ENCODE measurements at places on chromosomes 4 and X. TPM values are rescaled to one million over a fixed set of nuclear protein-coding genes. Genes with fewer than 3 reads are reported as not detected.
A peak's percentile ranks its signal among the peaks of the same experiment; 100 is the strongest.

The FAAH2 gene
- total RNA-seq = 12.1 TPM

DNA sequence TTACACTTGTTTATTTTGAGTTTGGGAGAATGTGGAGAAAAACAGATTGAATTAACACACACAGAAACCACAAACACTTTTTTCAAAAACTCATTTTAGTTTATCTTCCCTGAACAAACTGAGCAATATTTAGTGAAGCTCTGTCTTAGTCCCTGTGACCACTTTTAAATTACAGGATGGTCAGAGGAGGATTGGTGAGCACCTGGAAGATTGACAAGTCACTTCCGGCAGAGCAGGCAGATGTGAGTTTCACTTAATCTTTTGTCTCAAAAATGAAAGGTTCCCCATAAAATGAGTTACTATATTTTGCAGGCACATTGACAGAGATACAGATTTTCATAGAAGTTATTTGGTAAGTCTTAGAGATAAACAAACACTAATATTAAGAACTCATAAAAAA, 970.1 kb downstream of the ADGRL3 start:
- no peaks in the 10 kb centered on the region for H3K36me3 ChIP-seq
- H3K4me3 ChIP-seq = no peak overlapping the region
- H3K4me1 ChIP-seq = no peaks in the 10 kb centered on the region
- no peaks in the 10 kb centered on the region for H3K27me3 ChIP-seq
- DNase-seq = no peak

The MAGEA4 gene
- not detected for total RNA-seq

The CPZ gene
- total RNA-seq = not detected

- H3K27ac ChIP-seq = no peak overlapping the region
- no peaks in the 10 kb centered on the region for H3K27me3 ChIP-seq
- no peaks in the 10 kb centered on the region for H3K36me3 ChIP-seq
- no peak for DNase-seq
- no peaks in the 10 kb centered on the region for H3K4me1 ChIP-seq
These were observed 435.6 kb downstream of the GPM6A start for GRCh38 chr4:175376287-175376977.

DNA sequence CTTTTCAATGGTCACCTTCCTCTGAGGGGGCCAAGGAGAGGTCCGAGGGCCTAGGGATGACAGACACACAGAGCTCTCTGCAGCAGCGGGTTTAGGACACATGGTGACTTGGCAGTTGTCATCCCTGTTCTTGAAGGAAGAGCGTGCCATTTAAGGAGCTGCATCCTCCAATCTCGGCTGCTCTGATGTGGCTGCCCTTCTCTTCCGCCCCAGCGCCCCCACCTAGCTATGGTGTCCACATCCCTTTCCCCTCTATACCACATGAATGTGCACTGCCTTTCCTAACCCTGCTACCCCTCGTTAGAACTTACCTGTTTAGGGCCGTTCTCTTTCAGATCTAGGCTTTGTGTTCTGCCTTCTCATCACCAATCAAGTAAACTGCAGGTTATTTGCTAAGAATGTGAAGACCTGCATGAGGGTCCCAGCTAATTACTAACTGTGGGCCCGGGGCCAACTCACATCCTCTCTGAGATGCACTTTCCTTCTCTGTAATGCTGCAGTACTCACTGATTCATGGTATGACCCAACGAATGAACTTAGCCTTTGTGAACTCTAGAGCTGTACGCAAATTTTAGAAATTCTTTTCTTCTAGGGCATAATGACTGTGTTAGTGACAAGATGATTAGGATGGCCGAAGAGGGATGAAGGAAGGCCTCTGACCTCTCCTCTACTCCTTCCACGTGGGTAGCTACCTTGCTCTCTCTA, 38.2 kb downstream of the CHST7 start:
- H3K4me1 ChIP-seq = peaks cover 35% of the 10 kb centered on the region
- DNase-seq = peak; percentile 51
- H3K4me3 ChIP-seq = peak overlapping the region; percentile 28

DNA sequence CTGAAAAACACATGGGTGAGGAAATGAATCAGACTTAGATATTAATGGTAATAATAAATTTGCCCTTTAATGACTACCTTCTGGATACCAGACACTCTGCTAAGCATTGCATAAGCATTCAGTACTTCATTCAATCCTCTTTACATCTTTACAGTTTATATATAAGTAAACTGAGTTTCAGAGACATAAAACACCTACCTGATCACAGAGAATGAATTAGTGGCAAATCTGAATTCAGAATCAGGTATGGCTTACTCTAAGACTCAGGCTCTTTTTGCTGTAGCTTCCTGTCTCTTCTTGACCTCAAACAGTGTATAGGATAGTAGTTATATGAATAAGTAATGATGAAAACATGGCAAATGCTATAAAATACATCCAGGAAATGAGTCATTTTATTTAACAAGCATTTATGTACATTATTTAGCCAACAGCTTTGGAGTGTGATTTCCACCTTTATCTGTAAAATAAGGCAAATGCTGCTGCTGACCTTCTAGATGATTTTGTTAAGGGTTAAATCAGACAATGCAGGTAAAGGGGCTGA, 83.9 kb downstream of the VEGFC start:
- H3K4me3 ChIP-seq = no peak overlapping the region
- H3K36me3 ChIP-seq = no peaks in the 10 kb centered on the region
- no peaks in the 10 kb centered on the region for H3K27me3 ChIP-seq
- DNase-seq = no peak
- H3K4me1 ChIP-seq = no peaks in the 10 kb centered on the region

- H3K36me3 ChIP-seq = peaks cover 6% of the 10 kb centered on the region
- no peak for DNase-seq
- H3K27me3 ChIP-seq = no peaks in the 10 kb centered on the region
- H3K4me3 ChIP-seq = no peak overlapping the region
- H3K27ac ChIP-seq = no peak overlapping the region
- H3K4me1 ChIP-seq = peaks cover 13% of the 10 kb centered on the region
These were observed 8.1 kb downstream of the LAMTOR3 start for GRCh38 chr4:99886146-99886545.

DNA sequence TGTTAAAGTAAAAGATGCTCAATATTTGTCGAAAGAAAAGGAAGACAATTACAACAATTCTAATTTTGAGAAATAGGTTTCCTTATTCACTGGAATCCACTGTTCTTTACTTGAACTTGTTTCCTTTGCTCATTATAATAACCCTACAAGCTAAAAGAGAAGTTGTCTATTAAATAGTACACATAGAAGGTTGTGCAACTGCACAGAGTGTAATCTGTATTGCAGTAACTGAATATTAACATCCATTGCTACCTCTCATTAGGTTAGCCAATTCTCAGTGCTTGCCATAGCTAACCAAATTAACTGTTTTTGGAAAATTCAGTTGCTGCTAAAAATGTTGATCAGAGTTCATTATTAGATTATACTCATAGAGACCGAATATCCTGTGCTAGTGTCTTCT, 120.0 kb downstream of the PDLIM5 start:
- H3K4me3 ChIP-seq = no peak overlapping the region
- no peaks in the 10 kb centered on the region for H3K27me3 ChIP-seq
- H3K4me1 ChIP-seq = peaks cover 4% of the 10 kb centered on the region
- H3K27ac ChIP-seq = no peak overlapping the region
- H3K36me3 ChIP-seq = peaks cover 8% of the 10 kb centered on the region
- no peak for DNase-seq

The HTN1 gene
- not detected for total RNA-seq

- H3K27ac ChIP-seq = no peak overlapping the region
- DNase-seq = no peak
- no peak overlapping the region for H3K4me3 ChIP-seq
- peaks cover 16% of the 10 kb centered on the region for H3K27me3 ChIP-seq
- H3K36me3 ChIP-seq = no peaks in the 10 kb centered on the region
These were observed 105.3 kb upstream of the TMEM150C start for GRCh38 chr4:82666970-82667665.

GRCh38 chr4:177401658-177402273, 40.5 kb downstream of the AGA start:
- H3K27me3 ChIP-seq = peaks cover 1% of the 10 kb centered on the region
- H3K36me3 ChIP-seq = no peaks in the 10 kb centered on the region
- peak overlapping the region; percentile 23 for H3K27ac ChIP-seq
- no peak overlapping the region for H3K4me3 ChIP-seq
- no peak for DNase-seq

The MYOZ2 gene
- total RNA-seq = not detected
